RPMI8226 (cell line): ENCODE measurements at places on chromosomes 16 and 17.

- no peak for DNase-seq
These were observed 1.8 kb upstream of the FLOT2 start for GRCh38 chr17:28899212-28899815.

- peak; percentile 12 for DNase-seq
These were observed 43.4 kb downstream of the MFSD11 start for GRCh38 chr17:76781056-76781982.

GRCh38 chr16:12182212-12182611 lies 205.7 kb downstream of the SNX29 start:
- DNase-seq, result no peak

DNA sequence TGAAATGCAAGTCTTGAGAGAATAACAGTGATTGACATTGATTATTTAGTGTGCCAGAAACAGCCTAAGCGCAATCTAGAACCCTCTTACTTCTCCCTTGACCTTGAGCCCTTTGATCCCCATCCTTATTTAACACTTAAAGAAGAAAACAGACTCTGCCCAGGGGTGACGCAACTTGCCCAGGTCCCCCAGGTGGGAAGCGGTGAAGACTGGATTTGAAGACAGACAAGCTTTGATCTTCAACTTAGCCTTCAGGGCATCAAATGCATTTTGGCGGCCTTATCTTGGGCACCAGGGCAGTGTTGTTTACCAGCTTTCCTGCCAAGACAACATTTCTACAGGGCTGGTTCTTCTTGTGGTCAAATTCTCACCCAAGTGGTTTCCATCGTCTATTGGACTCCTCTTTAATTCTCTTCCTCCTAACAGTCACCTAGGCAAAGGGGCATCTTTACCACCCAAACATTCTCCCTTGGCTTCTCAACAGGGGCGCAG lies 8.9 kb upstream of the CIITA start:
- peak; percentile 39 for DNase-seq

DNA sequence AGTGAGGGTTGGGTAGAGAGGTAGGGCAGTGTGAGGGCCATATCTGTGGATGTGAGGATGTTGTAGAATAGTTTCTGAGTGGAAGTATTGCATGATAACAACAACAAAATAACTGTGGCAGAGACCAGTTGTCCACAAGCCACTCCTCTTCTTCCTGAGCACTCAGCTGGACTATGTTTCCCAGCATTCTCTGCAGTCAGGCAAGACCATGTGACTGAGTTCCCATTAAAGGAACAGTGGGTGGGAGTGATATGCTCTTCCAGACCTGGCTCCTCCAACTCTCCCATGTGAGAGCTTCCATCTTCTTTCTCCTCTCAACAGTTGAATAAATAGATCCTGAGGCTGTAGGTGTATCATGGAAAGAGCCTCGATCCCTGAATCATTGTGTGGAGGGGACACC lies 272.4 kb downstream of the CBLN1 start:
- DNase-seq, result no peak

- no peak for DNase-seq
These were observed 45.3 kb downstream of the DDX19A start for GRCh38 chr16:70391881-70392481.

DNA sequence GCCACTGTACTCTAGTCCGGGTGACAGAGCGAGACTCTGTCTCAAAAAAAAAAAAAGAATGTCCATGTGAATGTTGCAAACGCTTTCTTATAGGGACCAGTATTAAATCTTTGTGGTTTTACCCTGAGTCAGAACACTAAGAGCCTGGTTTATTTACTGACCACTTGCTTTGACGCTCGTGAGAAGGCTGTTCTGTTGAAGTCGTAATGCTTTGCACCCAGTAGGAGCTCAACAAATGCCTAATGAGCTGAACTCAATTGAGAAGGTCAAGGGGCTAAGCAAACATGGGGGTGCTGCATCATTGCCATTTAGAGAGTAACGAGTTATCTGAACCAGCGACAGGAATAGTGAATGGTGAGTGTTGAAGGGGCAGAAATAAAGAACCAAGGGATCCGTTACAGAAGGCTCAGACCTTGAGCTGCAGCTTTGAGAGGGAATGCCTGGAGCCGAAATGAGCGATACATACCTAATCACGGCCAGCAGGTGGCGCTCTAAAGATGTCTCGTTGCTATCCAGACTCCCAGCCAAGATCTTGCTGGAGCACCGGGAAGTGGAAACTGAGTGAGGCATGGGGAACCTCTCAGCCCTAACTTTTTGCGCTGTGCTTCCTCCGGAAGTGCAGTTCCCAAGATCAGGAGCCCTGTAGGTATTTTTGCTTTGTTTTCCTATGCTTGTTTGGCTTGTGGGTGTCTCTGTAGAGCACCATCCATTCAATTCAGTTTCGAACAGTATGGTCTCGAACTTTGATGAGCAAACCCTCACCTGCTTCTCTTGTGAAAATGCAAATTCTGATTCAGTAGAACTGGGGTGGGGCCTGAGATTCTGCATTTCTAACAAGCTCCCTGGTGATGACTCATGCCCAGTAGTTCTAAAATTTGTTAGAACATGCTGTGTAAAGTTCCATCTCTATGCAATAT lies 12.6 kb upstream of the RNF222 start:
- peak; percentile 76 for DNase-seq

- no peak for DNase-seq
These were observed 1.2 kb upstream of the EFNB3 start for GRCh38 chr17:7703584-7704479.

DNA sequence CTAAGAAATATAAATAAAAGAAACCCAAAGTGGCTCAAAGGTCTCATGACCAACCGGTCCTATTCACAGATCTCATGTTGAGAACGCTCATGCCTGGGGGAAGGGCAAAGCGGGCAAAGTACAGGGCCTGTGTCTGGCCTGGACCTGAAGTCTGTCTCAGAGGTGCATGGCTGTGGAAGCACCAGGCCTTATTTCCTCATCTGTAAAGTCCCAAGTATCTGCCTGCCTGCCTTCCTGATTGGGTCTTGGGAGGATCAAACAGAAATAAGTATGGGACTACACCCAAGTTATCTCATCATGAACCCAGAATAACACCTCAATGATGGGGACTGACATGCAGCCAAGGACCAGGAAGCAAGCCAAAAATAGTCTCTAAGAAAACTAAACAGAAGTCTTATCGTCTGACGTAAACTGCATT lies 14.2 kb downstream of the AXIN2 start:
- DNase-seq, result no peak

- DNase-seq, result no peak
These were observed 1.9 kb downstream of the PMP22 start for GRCh38 chr17:15263206-15263579.

DNA sequence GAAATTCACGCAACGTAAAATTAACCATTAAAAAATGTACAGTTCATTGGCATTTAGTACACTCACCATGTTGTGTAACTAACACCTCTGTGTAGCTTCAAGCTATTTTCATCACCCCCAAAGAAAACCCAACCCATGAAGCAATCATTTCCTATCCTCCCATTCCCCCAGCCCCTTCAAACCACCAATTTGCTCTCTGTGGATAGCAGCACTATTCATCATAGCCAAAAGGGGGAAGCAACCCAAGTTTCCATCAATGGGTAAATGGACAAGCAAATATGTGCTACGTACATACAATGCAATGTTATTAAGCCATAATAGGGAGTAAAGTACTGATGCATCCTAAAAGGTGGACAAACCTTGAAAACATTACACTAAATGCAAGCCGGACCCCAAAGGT lies 10.9 kb upstream of the KRT222 start:
- DNase-seq, result no peak

- no peak for DNase-seq
These were observed 127.2 kb upstream of the RCVRN start for GRCh38 chr17:10032118-10032852.
